Cardiac septum (tissue), 1 donor: ENCODE measurements at places on chromosomes 12 and 14.

DNA sequence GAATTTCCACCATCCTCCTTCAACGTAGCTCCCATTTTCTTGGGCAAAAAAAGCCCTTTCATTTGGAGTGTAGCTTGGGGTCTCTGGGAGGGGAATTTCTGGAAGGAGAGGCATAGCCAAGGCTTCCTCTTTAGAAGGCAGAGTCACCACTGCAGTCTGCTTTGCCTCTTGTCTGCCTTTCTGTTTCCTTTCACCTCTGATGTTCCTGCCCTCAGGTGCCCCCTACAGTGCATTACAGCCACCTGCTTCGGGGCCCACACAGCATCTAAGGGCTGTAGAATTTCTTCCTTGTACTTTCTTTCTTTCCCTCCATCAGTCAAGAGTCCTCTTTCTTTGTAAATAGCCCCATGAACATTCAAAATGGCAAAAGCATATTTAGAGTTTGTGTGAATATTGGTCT, 1313.9 kb downstream of the TMEM121 start:
- DNase-seq: no peak

- no peak for DNase-seq
These were observed 11.8 kb downstream of the ALG10B start for GRCh38 chr12:38328306-38328895.

- no peak for DNase-seq
These were observed 216.1 kb downstream of the TMEM121 start for GRCh38 chr14:105742531-105742848.

DNA sequence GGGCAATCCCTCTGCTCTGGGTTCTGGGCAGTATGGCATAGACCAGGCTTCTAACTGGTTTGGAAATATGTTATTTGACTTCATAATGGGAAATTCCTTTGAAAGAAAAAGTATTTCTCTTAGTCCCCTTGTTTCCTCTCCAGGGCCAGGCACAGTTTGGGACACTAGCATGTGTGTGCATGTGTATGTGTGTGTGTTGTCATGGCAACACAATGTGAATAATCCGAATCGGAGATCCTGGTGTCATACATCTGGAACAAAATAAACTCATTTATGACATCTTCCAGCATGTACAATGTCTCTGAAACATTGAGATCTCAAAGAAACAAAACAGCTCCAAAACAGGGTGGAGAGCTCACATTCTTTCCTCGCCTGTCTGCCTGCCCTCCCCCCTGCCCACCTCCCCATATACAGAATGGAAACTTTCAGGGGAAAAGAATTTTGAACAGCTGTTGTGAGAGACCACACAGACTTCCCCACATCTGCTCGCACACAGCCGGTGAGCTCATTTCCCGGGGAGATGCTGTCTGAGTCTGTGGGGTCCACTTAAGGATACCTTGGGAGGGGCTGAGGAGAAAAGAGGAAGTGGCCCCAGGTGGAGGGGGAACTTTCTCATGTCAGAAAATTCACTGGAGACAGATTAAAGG, 55.5 kb upstream of the PARP11 start:
- no peak for DNase-seq

- peak; percentile 93 for DNase-seq
These were observed at the start of gene LRRK2 for GRCh38 chr12:40224439-40225291. Gene LRRK2 (plus strand): TSS chr12:40224997. CDS start chr12:40225132, 135 bp downstream.

DNA sequence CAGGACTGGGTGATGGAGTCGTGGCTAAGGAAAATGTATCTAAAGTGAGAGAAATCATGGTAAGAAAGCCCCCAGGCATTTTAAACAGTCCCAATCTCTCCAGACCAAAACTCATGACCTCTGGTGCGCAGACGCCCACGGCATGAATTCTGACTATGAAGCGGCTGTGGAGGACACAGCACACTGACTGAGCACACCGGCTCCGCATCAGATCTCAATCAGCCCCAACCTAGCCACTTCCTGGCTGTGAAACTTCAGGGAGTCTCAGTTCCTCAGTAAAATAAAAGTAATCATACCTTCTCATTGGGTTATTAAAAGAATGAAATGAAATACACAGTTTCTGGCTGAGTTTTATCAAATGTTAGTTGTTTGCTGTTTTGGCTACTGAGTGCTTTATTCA, 38.7 kb downstream of the SETD3 start:
- DNase-seq: no peak

GRCh38 chr12:51139292-51139844, 33.6 kb downstream of the TFCP2 start:
- no peak for DNase-seq

GRCh38 chr12:104504146-104504545, 47.4 kb downstream of the CHST11 start:
- no peak for DNase-seq

DNA sequence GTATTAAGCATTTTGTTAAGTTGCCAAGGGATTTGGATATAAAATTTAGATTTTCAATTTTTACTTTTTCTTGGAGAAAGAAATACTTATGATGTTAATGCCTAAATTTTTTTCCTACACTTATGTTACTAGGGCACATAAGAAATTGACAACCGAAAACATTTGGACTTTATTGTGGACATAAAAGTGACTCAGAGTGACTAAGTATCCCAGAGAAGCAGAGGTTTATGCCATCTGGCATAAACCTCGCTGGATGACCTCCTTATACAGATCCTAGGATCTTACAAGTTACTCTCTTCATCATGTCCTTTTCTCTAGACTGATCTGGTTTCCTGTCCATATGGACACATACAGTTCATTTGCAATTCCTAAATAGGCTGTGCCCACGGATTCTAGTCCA, 89.8 kb downstream of the RERG start:
- DNase-seq: no peak

- DNase-seq: no peak
These were observed 140.3 kb downstream of the TMEM30B start for GRCh38 chr14:61140872-61141271.

GRCh38 chr12:80690090-80690489, 17.3 kb upstream of the MYF6 start:
- DNase-seq: no peak

DNA sequence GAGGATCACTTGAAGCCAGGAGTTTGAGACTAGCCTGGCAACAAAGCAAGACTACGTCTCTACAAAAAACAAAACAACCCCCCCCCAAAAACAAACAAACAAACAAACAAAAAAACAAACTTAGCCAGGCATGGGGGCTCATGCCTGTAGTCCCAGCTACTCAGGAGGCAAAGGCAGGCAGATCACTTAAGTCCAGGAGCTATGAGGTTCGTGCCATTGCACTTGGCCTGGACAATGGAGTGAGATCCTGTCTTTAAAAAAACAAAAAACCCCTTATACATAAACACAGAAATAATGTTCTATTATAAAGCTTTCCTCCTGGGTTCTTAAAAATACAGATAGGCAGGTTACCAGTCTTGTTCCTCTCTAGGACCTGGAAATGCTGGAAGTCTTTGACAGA, 1.6 kb downstream of the GTSF1 start:
- no peak for DNase-seq
